Dermis microvascular lymphatic vessel endothelial cell (primary cell): ENCODE measurements at places on chromosomes 16 and 17.
A peak's percentile ranks its signal among the peaks of the same experiment; 100 is the strongest.

DNA sequence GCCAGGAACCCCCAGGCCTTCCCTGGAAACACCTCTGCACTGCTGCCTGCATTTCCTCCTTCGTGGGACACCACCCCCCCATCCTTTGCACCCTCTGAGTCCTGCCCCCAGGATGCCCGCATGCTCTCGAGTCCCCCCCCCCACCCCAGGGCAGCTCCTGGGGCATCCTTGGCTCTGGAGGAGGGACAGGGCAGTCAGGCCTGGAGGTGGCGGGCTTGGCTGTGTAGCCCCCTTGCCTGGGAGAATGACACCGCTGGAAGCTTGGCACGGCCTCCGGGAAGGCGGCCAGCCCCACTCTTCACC is 98.9 kb upstream of the GSE1 start:
- DNase-seq, result peak; percentile 22

GRCh38 chr16:18800775-18801144 is 589 bp downstream of the ARL6IP1 start:
- DNase-seq, result peak; percentile 32

DNA sequence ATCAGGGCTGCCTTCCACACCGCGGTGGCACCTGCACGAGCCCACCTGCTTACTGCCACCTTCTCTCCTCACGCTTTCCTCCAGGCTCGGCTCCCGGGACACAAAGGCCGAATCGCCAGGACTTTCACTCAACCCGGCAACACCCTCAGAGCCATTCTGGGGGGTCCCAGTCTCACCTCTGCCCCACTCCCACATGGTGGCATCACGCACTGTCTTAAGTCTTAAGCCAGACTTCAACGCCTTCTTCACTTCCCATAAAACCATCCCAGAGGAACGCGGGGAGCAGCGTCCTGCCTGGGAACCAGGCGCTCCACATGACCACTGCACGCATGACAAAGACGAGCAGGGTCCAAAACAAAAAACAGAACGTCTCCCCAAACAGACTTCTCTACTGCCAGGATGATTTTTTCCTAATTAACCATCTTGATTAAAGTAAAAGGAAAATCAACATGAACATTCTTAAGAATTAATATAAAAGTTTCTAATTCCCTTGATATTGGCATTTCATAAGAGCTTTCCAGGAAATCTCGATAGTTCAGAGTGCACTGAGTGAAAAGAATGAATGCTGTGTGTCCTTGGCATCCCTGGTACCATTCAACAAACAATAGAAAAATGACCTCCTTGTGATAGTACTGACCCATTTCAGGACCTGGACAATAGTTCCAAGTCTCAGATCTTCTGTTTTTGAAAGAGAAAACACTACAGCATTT is 2.6 kb downstream of the CANT1 start:
- DNase-seq, result no peak

DNA sequence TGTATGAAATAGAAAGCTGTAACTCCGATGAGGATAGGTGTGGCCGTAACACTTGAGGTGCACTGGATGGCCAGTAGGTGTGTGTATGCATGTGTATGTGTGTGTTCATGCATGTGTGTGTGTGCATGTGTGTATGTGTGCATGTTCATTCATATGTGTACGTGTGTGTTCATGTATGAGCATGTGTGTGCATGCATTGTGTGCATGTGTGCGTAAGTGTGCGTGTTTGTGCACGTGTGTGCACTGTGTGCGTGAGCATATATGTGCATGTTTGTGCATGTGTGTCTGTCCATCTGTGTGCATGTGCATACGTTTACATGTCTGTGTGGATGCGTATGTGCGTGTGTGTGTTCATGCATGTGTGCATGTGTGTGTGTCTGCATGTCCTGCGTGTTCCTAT is 145.5 kb downstream of the C16orf95 start:
- no peak for DNase-seq
